ENCODE measurements at places on chromosomes 16 and 17.

DNA sequence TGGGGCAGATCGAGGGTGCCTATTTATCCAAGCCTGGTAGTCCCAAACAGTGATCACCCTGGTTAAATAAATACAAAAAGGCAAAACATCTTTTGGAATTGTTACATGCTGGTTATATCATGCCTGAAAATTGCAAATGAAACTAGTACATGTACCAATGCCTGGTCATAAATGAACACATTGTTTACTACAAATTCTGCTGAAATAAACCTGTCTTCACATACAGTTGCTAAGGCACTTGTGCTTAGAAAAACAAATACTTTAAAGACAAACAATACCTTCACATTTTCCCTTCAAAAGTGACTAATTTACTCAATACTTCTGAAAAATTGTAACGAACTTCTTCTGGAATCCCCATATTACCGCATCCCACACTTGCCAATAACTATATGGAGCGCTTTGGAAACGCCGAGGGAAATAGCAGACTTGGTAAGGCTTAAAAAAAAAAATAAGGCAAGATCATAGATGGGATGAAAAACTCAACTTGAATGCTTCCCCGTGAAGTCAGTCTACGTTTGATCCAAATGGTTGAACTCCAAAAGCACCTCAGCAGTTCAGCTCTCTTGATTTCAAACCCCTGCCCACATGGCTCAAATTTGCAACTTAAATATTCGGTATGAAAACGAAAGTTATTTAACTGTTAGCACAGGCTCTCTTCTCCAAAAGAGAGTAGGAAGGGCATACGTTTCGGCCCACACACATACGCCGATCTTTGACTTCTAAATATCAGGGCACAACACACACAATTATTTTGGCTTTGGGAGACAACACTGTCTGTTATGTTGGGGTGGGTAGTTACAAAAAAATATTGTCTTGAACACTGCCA lies 264.5 kb downstream of the NTN1 start:
- DNase-seq = no peak

DNA sequence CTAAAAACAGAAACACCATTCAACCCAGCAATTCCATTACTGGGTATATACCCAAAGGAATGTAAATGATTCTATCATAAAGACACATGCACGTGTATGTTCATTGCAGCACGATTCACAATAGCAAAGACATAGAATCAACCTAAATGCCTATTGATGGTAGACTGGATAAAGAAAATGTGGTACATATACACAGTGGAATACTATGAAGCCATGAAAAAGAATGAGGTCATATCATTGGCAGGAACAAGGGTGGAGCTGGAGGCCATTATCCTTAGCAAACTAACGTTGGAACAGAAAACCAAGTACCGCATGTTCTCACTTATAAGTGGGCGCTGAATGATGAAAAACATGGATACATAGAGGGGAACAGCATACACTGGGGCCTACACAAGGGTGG lies 77.2 kb upstream of the MYOCD start:
- no peak for DNase-seq

DNA sequence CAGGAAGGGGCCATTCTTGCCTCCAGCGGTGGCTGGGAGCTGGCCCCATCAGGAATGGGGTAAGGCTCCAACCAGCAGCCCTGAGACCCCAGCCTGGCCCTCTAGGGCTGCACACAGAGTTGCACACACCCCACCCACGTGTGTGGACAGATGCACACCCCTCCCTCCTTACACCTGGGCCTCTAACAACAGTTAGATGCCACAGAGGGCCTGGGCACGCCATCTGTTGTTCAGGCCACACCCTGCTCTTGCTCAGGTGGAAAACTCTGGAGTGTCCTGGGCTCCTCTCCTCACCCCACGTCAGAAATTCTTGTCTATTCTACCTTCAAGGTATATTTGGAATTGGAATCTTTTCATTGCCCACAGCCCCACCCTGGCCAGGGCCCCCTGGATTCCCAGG lies 13.3 kb upstream of the RAI1 start:
- DNase-seq = no peak

DNA sequence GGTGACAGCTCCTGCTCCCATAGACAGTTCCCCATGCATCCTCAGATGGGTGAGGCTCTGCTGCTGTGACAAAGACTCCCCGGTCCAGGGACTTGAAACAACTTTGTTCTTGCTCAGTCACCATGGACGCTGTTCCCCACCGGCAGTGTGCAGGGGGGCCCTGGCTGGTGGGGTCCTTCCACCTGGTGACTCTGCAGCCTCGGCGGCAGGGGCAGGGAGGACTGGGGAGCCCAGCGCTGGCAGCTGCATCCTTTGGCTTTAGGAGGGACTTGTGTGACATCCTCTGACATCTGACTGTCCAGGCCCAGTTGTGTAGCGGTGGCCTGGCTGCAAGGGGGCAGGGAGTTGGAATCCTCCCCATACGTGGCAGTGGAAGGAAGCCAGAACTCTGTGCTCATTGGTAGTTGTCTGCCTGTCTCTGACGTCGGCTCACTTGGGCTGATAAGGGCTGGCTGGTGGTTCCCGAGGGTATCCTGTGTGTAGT lies 107.3 kb downstream of the CMIP start:
- no peak for DNase-seq

DNA sequence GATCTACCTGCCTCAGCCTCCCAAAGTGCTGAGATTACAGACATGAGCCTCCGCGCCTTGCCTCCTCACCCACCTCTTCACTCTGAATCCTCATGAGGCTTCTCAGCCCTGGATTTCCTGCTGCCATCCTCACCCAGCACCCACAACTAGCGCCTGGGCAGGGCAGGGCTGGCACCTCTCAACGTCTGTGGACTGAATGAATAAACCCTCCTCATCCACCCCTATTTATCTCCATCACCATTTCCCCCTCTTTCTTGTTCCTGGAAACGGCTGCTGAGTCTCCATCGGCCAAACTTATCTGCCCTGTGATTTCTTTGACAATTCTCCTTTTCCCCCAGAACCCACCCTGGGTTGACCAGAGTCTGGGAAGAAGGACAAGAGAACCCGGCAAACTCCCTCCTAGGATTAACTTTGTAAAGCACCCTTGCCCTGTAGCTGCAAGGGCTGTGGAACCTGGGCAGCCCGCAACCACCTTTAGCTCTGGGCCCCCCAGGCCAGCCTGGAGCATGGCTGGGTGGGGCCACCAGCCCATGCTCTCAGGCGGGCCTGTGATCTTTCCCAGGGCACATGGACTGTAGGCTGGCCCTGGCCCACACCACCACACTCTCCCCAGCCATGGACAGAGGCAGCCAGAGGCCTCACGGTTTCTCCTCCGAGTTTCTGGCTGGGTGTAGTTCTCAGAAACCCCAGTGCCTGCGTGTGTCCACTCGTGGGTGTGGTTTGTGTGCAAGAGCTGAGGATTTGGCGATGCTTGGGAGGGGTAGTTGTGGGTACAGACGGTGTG lies 2.4 kb downstream of the SPN start:
- DNase-seq = no peak

- DNase-seq = no peak
Measured at GRCh38 chr16:50281391-50282009, 15.1 kb downstream of the ADCY7 start.

DNA sequence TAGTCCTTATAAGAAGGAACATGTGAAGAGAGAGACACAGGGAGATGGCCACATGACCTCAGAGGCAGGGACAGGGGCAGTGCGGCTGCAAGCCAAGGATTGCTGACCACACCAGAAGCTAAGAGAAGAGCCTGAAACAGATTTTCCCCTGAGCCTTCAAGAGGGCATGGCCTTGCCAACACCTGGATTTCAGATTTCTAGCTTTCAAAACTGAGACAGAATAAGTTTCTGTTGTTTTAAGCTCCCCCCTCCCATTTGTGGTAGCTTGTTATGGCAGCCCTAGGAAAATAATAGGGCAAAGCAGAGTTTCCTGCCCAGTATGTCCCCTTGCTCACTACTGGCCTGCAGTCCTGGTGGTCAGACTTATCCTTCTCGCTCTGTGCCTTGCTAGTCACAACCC lies 204.5 kb downstream of the CCDC182 start:
- no peak for DNase-seq

GRCh38 chr16:76943921-76944320 lies 247.1 kb upstream of the MON1B start:
- no peak for DNase-seq

DNA sequence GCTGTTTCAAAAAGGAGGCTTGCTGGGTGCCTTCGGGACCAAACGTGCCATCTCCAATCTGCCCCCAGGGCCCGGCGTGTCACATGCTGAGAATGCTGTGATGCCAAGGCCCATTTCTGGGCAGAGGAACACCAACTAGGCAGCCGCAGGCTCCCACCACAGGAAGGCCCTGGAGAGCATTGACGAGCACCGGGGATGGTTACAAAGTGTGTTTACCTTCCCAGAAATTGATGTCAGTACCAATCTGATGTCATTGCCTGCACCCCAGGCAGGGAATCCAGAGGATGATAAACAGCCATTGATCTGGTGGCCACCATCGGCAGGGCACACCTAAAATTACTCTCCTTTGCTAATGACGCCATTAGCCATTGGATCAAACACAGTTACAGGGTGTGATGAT lies 418.1 kb upstream of the CDH5 start:
- no peak for DNase-seq

GRCh38 chr16:4071686-4072561 lies 44.3 kb downstream of the ADCY9 start:
- no peak for DNase-seq

DNA sequence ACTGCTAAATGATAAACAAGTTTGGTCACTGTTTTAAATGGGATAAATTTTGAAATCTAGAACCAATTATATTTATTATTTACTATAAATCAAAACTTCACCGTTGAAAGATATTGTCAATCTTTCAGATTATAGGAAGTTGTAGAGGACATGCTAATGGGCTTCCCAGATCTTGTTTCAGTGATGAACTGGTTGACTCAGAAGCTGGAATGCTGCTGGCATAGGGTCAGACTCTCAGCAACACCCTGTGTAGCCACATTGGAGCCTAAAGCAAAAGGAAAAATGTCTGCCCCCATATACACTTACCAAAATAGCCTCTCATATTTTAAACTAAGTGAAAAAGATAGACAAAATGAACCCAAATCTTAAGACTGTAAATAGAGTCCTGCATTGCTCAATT lies 916.9 kb upstream of the SOX9 start:
- no peak for DNase-seq

- DNase-seq = no peak
Measured at GRCh38 chr17:74123350-74123749, 80.1 kb upstream of the RPL38 start.

DNA sequence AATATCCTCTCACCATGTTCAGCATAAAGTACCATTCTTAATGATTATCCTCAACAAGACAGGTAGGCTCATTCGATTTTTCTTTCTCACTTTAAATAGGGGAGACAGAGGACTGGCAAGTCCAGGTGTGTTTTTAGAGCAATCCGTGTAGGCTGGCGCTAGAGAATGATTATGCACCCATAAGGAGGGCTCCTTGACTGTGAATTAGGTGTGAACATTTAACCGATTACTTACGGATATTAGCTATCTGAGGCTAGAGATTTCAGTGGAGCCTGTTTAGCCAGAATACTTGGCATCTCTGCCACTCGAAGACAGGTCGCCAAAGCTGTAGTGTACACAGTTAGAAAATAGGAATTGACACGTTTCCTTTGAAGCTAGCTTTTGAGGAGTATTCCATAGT lies 1.9 kb downstream of the SEC14L1 start:
- no peak for DNase-seq

GRCh38 chr16:5252791-5253190 lies 155.2 kb upstream of the EEF2KMT start:
- DNase-seq = no peak

GRCh38 chr17:66200685-66201092 lies 8.8 kb upstream of the CEP112 start:
- peak; percentile 11 for DNase-seq

GRCh38 chr17:53696286-53696685 lies 126.4 kb upstream of the KIF2B start:
- DNase-seq = no peak

- no peak for DNase-seq
Measured at GRCh38 chr16:56201030-56201429, 9.7 kb downstream of the GNAO1 start.

GRCh38 chr16:2904922-2905240 lies 6.8 kb upstream of the FLYWCH1 start:
- DNase-seq = no peak

- no peak for DNase-seq
Measured at GRCh38 chr17:4856937-4857314, 23.8 kb downstream of the MINK1 start.

DNA sequence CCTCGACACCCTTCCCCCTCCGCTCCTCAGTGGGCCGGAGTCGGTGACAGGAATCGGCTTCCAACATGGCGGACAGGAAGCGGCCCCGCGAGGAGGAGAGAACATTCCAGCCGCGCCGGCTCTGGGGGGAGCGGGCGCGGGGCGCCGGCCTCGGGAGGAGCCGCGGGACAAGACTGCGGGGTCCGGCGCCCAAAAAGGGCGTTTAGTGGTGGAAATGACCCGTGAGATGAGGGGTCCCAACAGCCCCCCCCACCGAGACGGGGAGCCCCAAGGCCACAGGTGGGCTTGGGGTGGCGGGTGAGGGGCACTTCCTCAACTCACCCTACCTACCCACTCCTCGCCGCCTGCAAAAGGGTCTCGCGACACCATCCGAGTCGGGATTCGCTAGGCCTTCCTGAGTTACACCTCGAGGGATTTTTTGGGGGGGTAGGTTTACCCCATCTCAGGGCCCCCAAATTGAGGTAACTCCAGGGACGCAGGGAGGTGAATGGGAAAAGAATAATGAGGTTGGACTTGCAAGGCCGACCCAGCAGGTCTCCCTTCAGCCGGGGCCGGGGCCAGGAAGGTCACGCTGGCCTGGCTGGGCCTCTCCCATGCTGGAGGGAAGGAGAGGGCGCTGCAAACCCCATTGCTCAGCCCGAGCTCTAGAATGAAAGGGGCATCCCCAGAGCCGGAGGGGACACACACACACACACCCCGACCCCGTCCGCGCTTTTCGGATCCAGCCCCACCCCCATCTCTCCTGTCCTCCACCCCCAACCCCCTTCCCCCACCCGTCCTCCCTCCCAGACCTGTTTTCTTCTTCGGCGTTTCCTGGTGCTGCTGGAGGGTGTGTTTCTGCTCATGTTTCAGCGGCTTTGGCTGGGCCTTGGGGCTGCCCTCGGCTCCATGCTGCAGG lies 707 bp downstream of the NUFIP2 start:
- peak; percentile 36 for DNase-seq

- no peak for DNase-seq
Measured at GRCh38 chr17:82920150-82920549, 80.3 kb upstream of the ZNF750 start.

GRCh38 chr17:69592692-69593350 lies 178.3 kb downstream of the MAP2K6 start:
- DNase-seq = no peak

Measured in stimulated activated CD4-positive, alpha-beta T cell treated with anti-CD3 and anti-CD28 coated beads, Interleukin-15, amount 100 ng/mL, for 48 hours (primary cell).